ENCODE measurements at places on chromosomes 5 and 9.

DNA sequence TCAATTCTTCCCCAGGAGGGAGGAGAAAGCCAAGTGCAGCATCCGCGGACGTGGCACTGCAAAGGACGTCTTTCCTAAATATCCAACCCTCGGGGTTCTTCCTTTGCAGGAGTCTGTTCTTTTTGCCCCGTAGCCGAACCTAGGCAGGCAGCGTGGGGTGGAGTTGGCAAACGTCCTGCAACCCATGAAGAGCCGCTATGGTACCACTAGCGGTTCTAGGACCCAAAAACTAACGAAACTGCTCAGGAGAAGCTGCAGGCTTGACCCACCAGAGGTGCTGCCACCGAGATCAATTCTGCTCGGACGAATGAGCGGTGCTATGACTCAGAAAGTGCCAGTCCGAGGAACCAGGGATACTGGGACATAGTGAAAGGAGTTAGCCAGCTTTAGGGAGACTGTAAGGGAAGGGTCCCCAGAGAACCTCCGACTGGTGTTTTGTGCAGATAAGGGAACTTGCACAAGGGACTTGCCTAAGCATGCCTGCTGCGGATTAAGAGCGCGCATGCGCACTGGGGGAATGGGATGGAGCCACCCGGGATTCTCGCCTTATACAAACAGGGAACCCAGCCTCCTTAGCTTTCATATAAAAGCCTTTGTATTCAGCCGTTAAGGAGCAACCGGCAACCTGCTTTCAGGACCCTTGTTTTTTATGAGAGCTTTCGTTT lies 32.7 kb downstream of the ANXA2R start:
- peak; percentile 86 for DNase-seq

DNA sequence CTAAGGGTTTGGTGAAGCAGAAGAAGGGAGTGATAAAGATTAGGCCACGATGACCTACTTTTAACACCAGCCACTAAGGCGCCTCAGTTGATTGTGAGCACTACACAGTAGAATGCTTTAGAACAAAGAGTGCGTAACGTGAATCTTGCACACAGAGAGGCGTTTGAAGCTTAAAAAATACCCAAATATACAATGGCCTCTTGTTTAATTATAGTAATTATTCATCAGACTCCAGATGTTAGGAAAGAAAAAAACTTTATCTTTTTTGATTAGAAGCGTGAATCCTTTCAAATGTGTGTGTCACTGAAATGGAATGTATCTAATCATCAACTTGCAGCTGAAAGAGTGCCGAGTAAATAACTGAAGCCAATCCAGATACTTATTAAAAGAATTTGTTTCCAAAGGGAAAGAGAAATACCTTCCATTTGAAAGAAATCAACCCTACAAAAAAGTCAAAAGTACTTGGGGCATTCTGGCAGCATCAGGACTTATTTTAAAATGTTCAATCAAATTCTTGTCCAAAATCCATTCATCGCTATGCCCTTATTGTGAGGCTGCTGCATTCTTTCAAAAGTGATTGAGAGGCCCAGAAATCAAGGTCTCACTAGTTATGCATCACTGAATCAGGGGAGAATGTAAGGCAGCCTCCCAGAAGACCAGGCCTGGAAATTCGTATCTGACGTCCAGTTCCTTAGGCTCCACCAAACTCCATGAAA lies 337.5 kb downstream of the ZNF608 start:
- DNase-seq: no peak

GRCh38 chr9:121672986-121673385 lies 21.6 kb downstream of the DAB2IP start:
- DNase-seq: no peak

DNA sequence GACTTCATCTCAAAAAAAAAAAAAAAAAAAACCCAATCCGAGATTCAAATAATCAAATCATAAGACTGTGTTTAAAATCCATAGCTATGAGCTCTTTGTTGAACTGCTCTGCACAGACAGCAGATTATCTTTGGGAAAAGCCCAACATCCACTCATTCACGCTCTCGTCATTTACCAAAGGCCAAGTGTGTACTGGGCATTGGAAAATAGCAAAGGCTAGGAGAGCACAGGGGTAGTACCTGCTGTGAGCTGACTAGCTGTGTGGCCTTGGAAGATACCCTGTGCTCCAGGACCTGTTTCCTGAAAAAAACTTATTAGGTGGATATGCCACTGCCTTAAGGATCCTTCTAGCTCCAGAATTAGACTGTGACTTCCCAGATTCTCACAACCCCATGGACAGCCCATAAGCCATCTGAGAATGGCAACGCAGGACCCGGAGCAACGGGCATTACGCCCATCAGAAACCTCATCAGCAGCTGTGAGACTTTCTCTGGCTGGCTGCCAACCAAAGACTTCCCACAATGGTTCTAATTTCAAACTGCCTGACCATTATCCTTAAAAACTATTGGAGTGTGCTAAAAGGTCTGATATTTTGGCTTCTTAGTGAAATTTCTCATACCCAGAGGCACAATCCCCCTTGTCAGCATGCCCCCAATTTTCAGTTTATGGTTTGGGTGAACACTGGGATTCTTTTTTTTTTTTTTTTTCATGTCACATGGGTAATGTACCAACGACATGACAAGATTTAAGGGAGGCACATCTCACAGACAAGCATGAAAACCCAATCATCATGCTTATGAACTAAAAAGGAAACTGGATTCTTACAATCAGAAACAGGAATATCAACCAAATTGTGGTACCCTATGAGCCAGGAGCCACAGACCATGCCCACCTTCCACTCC lies 16.8 kb downstream of the SERINC5 start:
- no peak for DNase-seq

- no peak for DNase-seq
These were observed 31.3 kb downstream of the TNFSF15 start for GRCh38 chr9:114774524-114774923.

Data from brain pericyte (primary cell).